ENCODE measurements at places on chromosomes 16 and 17. TPM values are rescaled to one million over a fixed set of nuclear protein-coding genes. Genes with fewer than 3 reads are reported as not detected.

GRCh38 chr17:48011405-48012150 lies 26.0 kb downstream of the COPZ2 start:
- peak; percentile 83 for DNase-seq

GRCh38 chr17:61480414-61480807 lies 28.2 kb downstream of the TBX4 start:
- DNase-seq, result peak; percentile 19

- no peak for DNase-seq
Measured at GRCh38 chr16:8898660-8899318, 16.6 kb downstream of the LITAFD start.

DNA sequence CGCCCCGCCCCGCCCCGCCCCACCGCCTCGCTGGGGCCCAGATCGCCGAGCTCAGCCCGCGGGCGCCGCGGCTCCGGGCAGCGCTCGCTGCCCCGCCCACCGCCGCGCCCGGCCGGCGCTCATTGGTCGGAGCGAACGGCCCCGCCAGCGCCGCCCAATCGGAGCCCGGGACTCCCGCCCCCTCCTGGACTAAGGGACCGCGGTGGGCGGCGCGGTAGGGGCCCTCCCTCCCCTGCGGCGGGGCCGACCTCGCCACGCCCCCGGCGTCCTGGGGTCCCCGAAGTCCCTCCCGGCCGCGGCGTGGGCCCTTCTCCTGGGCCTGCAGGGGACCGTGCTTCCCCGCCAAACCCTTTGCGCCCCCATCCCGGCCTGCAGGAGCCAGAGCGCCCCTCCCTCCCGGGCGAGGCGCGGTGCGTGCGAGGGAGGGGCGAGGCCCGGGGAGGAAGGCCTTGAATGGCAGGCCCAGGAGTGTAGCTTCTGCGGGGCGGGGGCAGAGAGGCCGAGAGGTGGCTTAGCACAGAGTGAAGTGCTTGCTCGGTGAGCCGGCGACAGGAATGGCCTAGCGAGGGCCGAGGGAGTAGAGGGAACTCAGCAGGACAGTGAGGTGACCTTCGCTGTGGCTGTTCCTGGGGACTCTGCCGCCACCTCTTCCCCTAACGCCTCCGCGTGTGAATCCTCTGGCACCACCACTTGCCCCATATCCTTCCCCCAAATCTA lies at the start of gene CAMKK1:
TSS of gene CAMKK1 (minus strand) at position 51 of the 717 bp plus-strand sequence. CDS start 7,366 bp downstream, outside the sequence.
- peak; percentile 84 for DNase-seq

DNA sequence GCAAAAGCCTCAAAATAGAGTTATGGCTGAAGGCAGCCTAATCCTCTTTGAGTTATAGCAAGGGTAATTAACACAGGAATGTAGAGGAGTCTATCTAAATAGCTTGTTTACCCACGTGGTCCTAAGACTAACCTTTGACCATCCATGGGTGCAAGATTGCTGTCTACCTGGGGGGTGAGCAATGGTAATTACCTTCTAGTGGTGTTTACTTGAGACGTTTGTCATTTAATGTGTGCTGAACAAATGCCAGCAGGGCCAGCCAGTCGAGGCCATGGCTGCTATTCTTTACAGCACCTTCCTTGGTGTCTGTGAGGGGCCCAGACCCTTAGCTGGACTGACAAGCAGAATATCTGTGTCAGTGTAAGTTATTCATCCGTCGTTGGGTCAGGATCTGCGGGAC lies 13.9 kb upstream of the PRPSAP1 start:
- no peak for DNase-seq

- DNase-seq, result no peak
Measured at GRCh38 chr16:66388350-66389139, 22.1 kb downstream of the CDH5 start.

The LGALS9B gene
- not detected for total RNA-seq

Data from Caco-2 (cell line).